ENCODE measurements at places on chromosomes 5 and 9. TPM values are rescaled to one million over a fixed set of nuclear protein-coding genes. Genes with fewer than 3 reads are reported as not detected.

DNA sequence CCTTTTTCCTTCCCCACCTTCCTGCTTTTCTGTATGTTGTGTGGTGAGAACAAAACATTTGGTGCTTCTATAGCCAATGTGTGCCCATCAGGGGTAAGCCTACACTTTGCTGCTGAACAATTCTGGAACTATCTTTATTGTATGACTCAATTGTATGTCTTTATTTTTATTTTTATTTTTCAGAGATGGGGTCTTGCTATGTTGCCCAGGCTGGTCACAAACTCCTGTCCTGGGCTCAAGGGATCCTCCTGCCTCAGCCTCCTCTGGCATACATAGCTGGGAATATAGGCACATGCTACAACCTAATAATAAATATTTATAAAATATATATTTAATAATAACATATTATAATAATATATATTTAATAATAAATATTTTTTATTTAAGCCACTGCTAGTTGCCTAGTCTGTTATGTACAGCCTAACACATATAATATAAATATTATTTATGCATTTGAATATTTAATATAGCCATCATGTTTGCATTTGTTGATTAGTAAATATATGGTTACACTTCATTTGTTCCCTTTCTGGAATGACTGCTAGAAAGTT, 11.8 kb upstream of the DMXL1 start:
- no peak for DNase-seq

DNA sequence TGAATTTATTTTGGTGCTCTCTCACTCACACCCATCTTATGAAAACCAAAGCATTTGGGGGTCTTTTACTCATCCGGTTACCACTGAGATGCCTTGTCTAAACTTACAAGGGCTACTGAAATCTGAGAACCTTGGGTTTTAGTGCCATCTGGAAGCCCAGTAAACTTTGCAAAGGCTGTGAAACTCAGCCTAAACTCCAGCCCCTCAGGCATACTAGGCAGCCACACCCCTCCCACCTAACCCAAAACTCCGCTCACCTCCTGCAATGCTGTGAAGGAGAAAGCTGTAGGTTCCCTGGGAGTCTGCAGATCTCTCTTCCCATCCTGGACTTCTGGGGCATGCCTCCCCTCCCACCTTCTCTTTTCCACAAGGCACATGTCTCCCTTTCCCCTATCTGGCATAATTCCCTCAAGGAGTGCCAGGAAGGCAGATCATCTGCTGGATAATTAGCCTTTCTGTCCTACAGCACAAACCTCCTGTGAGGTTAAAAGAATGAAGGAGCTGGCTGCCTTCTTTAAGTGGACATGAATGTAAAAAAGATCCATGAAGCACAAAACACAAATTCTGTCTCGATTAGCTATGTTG, 71.5 kb upstream of the ANXA1 start:
- DNase-seq, result peak; percentile 34

- no peak for DNase-seq
These were observed 11.0 kb downstream of the HAVCR1 start for GRCh38 chr5:157047898-157048297.

GRCh38 chr9:126619361-126620135, 5.8 kb downstream of the LMX1B start:
- DNase-seq, result no peak

DNA sequence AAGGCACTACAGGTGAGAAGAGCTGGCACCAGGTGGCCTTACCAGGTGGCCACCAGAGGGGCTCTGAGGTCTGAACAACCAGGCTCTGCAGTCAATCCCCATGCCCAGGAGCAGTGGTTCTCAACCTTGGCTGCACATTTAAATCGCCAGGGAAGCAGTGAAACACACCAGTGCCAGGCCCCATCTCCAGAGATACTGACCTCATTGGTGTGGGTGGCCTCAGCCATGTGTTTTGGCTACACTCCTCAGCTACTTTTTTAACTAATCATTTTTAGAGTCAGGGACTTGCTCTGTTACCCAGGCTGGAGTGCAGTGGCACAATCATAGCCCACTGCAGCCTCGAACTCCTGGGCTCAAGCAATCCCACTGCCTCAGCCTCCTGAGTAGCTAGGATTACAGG, 56.0 kb downstream of the GABBR2 start:
- DNase-seq, result no peak

- DNase-seq, result no peak
These were observed 20.3 kb downstream of the FAM81B start for GRCh38 chr5:95411474-95411873.

DNA sequence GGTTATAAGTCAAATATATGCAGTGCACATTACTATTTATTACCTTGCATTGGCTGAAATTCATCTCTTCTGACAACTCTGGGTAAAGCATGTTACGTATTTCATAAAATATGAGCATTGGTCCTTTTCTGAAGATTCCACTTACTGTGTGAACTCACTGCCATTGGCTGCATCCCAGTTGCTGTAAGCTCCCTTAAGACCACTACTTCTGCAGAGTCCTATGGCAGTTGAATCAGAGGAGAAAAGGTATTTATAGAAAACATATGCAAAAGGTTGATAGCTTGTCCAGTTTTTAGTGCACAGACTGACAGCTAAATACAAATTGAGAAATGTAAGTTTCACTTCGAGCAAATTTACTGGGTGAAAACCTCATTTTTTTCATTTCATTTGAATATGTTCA, 394.6 kb upstream of the ARRDC3 start:
- no peak for DNase-seq

- no peak for DNase-seq
These were observed 85.5 kb downstream of the YIPF5 start for GRCh38 chr5:144084971-144085370.

- DNase-seq, result no peak
These were observed 10.6 kb downstream of the SPOCK1 start for GRCh38 chr5:137488516-137488915.

GRCh38 chr5:8329773-8330172, 460.8 kb downstream of the MTRR start:
- DNase-seq, result peak; percentile 61

- DNase-seq, result peak; percentile 7
These were observed 99.2 kb downstream of the IRX1 start for GRCh38 chr5:3694819-3695218.

The PCDHGB5 gene
- total RNA-seq, result not detected

Measured in M059J (cell line).